NCI-H187 (cell line): ENCODE measurements at places on chromosomes 2 and 18.
A peak's percentile ranks its signal among the peaks of the same experiment; 100 is the strongest.

DNA sequence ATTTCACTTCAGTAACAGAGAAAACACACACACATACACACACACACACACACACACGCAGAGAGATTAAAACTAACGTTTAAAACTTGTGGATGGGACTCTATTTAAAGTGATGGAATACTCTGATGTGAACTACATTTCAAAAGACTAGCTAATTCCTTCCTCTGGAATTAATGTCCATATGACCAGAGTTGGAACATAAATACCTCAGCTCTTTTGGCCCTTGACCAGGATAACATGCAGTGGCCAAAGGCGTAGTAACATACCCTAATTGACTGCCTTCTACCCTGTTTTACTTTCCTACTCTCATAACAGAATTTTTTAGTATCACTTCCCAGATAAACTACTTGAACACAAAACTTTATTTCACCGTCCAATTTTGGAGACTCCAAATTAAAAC, 671.3 kb upstream of the CHAC2 start:
- no peak for DNase-seq

DNA sequence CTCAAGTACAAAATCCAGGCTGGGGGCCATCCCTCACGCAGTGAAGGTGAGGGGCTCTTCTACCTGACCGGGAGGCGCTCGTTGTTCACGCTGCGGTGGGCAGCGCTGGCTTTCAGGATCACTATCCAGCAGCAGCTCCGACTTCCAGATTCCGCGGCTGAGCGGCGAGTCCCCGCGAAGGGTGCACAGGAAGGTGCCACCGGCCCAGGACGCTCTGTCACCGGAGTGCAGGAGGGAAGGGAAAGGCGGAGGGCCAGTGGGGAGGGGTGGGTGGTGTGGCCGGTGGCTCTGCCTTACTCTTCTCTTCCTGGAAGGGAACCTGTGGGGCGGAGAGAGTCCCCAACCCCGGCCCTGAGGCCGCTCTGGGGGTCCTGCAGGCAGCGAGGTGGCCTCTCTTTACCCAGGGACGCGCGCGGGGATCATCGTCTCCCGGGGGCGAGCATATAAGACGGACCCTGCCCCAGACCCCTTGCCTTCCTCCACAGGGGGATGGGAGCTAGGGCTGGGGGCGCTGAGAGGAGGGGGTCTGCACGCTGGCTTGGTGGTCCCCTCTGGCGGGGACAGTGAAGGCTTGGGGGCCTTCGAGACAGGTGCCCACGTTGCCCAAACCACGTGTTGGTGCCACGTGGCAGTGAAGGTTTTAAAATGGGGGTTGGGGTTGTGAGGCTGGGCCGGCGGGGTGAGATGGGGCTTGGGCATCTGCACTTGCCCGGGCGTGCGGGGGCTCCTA, 26.9 kb upstream of the HS6ST1 start:
- no peak for DNase-seq

DNA sequence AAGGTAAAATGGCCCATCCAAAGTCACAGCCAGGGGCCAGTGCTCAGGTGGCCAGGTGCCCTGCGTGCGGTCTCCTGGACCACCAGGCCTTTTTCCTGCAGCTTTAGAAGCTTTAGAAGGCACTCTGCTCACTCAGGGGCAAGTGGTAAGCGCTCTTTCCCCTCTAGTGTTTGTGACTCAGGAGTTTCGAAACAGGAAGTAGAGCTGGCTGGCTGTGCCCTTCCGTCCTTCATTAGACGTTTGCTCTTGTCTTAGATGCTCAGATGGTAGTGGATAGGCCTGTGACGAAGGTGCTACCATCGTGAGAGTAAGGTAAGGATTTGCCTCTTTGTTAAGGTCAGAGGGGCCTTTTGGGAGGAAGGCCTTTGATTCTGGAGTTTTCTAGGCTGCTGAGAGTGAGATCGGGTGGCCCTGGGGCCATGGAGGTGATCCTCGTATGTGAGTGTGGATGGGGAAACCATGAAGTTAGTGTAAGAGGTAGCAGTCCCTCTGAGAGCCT, at the start of gene CASP8:
Gene CASP8 (plus strand): TSS at position 235 of the 499 bp plus-strand sequence. CDS start 5,951 bp downstream, outside the sequence.
- DNase-seq = no peak

DNA sequence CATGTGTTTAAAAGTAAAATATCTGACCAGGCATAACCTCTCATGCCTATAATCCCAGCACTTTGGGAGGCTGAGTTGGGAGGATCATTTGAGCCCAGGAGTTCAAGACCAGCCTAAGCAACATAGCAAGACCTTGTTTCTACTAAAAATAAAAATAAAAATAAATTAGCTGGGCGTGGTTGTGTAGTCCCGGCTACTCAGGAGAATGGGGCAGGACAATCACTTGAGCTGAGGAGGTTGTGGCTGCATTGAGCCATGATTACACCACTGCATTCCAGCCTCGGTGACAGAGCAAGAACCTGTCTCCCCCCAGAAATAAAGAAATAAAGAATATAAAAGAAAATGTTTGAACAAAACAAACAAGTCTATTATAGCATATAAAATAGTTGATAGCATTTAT, 158.3 kb downstream of the ZBTB7C start:
- no peak for DNase-seq

DNA sequence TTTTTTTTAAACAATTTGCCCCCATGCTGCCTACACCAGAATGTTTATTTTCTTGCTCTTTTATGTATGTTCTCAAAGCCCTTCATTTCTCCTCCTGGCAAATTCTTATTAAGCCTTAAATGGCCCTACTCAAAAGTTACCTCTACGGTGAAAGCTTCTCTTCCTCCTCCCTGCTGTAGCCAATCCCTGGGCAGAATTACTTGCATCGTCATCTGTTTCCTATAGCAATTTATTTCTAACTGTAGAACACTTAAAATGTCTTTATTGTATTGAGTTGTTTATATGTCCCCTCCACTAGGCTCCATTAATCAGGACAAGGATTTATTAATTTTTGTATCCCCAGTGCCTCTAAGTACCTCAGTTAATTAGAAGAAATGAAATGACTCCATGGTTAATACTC, 2.5 kb upstream of the RAD51AP2 start:
- DNase-seq = no peak

DNA sequence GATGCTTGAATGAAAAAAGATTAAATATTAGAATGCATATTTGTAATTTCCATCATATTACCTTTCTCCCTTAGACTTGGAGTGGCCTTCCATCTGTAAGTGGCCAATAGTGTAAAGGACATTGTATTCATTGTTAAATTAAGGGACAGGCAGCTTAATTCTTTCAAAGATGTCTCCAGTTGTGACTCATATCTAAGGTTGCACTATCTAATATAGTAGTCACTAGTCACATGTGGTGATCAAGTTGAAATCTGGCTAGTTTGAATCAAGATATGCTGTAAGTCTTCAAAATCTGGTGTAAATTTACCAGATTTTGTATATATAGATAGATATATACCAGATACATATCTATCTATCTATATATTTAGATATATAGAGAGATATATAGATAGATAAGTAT, 52.4 kb upstream of the AGPS start:
- DNase-seq = no peak

GRCh38 chr2:11955314-11955713, 208.9 kb downstream of the LPIN1 start:
- no peak for DNase-seq

- DNase-seq = no peak
Measured at GRCh38 chr2:84855731-84856130, 25.2 kb downstream of the TRABD2A start.

- peak; percentile 65 for DNase-seq
Measured at GRCh38 chr2:69012310-69013141, 453 bp upstream of the ANTXR1 start.

DNA sequence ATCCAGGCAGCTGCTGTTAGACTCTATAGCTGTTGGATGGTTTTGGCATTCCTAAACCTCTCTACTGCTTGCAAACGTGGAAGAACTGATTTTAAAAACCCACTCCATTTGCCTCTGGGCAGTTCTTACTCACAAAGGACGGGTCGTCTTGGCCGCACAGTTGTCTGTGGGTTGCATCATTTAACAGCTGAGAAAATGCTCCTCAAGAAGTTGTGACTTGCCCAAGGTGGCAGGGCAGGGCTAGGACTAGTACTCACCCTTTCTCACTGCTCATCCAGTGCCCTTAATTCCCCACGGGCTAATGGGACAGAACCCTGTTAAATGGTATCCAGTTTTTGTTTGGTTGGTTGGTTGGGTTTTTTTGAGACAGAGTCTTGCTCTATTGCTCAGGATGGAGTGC, 997 bp upstream of the DRC1 start:
- no peak for DNase-seq

DNA sequence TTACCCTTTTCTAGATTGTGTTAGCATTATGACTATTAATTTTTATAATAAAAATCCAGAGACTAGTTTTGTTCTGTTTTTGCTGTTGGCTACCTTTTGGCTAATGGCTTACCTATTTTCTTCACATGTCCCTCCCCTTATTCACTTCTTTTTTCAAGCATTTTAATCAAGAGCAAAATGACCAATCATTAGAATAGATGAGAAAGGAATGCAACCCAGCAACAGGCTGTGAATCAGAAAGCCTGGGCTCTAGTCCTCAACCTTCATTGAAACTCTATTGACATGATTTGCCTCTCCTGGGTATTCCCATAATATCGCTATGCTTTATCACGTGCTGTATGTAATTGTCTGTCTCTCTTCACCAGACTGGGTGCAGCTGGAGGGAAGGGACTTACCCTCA, 370.1 kb downstream of the IRS1 start:
- no peak for DNase-seq

GRCh38 chr2:36541891-36542595, 55.9 kb downstream of the FEZ2 start:
- DNase-seq = no peak

DNA sequence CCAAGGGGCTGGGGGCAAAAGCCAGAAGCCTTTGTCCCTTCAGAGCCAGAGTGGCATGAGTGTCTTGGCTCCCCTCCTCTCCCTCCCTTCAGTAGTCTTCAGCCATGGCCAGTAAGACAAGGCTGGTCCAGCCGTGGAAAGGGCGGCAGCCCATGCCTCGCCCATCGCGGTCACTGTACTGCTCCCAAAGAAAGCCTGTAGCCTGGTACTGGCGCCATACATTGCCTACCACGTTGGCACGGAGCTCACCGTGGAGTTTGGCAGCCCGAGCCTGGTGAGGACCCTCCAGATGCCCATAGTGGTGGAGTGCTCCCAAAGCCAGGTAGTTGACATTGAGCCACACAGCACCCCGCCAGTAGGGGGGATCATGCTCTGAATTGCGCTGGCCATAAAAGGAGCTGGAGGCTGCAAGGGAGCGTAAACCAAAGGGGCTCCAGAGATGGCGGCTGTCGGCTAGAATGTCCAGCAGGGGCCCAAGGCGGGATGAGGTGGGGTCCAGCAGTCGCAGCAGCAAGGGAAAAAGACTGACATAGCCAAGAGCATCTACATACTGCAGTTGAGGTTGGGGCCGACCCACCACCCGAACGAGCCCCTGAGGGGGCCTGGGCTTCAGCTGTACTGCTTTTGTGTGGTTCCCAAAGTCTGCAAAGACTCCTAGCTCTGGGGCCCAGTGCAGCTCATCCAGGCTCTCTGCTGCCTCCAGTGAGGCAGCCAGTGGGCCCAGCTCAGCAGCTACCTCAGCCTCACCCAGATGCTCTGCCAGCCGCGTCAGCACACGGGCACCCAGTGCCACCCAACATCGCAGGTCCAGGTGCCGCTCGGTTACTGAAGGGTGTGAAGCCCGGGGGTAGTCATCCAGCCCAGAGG, 3.2 kb downstream of the WBP1 start:
- no peak for DNase-seq

DNA sequence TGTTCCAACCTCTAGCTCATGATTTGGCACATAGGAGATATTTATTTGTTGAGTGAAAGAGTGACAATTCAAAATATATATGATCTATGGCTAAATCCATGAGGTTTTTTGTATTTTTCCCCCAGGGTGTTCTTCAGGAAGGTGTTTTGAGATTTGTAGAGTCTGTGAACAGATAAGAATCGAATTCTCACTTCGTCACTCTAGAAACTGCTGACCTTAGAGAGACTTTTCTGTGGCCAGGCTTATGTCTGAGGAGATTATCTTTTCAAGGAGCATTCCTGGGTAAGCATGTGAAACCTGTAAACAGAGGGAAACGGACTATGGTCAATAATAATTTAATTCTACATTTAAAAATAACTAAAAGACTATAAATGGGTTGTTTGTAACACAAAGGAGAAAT, 849 bp upstream of the ITGB6 start:
- DNase-seq = no peak

DNA sequence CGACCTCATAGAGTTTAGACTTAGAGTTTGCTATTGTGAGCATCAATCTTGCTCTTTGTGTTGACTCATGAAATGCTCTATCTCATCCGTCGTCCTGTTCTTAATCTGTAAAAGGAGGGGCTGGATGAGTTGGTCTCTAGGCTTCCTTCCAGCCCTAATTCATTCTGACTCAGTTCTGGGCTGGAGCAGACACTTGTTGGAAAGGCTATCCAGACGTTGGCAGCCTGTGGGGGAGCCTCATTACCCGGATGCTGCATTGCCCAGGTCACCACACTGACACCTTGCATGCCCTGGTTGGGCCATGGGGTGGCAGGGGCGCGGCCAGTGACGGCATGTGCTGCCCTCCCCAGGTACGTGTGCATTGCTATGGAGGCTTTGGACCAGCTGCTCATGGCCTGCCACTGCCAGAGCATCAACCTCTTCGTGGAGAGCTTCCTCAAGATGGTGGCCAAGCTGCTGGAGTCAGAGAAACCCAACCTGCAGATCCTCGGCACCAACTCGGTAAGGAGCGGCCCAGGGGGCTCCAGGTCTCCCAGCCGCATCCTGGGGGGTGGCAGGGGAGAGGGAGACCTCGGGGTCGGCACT, 61.5 kb downstream of the EFR3B start:
- no peak for DNase-seq

DNA sequence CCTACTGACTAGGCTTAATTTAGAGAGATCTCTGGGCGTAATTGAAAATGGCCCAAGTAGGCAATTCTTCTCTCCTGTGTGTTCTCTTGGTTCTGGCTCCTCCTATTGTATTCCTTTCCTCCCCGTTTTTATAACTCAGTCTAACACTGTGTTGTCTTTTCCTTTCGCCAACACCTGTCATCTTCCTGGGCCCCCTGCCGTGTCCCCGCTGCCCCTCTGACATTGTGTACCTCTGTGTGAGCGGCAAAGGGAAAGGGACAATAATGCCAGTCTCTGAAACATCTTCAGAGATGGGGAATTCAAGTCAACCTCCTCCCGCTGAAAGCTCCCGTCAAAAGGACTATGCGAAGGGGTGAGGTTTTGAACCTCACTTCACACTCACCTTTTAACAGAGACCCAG, 210.9 kb downstream of the GBX2 start:
- no peak for DNase-seq

DNA sequence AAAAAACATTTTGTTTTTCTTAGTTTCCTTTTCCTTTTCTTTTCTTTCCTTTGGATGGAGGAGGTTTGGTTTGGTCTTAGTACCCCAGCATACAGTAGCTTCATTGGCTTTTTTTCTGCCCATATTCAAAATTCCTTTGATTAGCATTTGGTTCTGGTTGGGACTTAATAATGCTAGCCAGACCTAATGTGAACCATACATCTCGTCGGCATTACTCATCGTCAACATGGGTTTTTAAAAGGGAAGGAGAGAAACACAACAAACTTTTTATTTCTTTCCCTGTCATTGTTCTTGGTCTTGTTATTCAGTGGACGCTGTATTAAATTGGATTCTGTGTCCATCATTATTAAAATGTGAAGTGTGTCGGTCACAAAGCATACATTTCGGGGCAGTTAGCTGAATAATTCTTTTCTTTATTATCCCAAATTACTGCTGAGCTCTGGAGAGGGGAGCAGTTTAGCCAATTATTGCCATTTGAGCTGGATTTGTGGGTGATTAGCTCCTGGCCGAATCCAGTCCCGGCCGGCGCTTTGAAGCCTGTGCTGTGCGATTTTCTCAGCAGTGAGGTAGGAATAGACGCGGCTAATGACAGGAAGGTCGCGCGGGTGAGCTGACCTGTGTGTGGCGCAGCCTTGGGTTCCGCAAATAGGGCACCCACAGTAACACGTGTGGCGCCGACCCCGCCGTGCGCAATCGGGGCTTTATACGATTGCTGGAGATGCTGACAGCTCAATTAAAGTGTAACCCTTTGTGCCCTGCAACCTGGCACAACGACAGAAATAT, 303.3 kb downstream of the GBX2 start:
- DNase-seq = no peak
